Stimulated activated naive B cell treated with anti-CD40 and anti-IgM and Interleukin-4, amounts not matched to agents 10 μg/mL and 1 μg/mL and 100 μg/mL, for 72 hours (primary cell): ENCODE measurements at places on chromosomes 2 and 18.
A peak's percentile ranks its signal among the peaks of the same experiment; 100 is the strongest.

DNA sequence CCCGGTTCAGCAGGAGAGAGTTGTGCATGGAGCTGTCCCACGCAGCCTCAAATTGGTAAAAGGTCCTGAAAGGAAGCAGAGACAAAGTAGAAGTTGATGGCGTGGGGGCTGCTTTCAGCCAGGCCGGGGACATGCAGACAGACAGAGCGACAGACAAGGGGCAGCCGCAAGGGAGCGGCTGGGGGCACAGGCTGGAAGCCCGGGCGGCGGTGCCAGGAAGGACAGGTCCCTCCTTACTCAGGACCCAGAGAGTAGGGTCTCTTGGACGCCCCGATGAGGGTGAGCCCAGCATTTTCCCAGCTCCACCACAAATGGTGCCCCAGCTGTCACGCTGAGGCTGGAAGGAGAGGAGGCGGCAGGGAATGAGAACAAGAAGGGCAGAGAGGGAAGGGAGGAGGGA, 35.2 kb downstream of the AQP12A start:
- H3K36me3 ChIP-seq: no peaks in the 10 kb centered on the region
- DNase-seq: no peak
- H3K27me3 ChIP-seq: peaks cover 11% of the 10 kb centered on the region
- H3K27ac ChIP-seq: no peak overlapping the region
- H3K4me1 ChIP-seq: no peaks in the 10 kb centered on the region

GRCh38 chr2:127128445-127128904, 21.5 kb upstream of the BIN1 start:
- H3K27me3 ChIP-seq: no peaks in the 10 kb centered on the region
- peak overlapping the region; percentile 74 for H3K4me3 ChIP-seq
- no peaks in the 10 kb centered on the region for H3K36me3 ChIP-seq

- H3K4me3 ChIP-seq: no peak overlapping the region
- peaks cover 7% of the 10 kb centered on the region for H3K27me3 ChIP-seq
- no peak overlapping the region for H3K27ac ChIP-seq
These were observed 86.6 kb downstream of the MARCHF4 start for GRCh38 chr2:216285701-216286100.

DNA sequence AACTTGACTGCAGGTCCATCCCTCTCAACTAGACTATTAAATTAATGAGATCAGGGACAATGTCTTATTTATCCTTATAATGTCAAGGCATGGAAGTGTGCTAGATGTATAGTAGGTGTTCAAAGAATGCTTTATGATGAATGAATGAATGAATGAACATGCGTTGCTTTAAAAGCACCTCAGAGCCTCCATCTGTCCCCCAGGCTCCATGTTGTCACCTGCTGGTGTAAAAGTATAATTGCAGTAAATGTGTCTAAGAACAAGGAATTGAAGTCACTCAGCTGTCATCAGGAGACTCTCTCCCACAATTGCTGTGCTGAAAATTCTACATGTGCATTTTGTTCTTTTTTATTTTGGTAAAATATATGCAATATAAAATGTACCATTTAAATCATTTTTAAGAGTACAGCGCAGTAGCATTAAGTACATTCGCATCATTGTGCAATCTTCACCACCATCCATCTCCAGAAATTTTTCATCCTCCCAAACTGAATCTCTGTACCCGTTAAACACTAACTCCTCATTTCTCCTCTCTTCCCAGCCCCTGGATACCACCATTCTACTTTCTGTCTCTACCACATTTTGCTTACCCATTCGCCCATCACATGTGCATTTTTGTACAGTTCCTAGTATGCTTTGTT, 52.6 kb downstream of the GNAL start:
- DNase-seq: no peak
- H3K36me3 ChIP-seq: no peaks in the 10 kb centered on the region
- H3K27ac ChIP-seq: no peak overlapping the region
- no peaks in the 10 kb centered on the region for H3K4me1 ChIP-seq
- H3K27me3 ChIP-seq: peaks cover 48% of the 10 kb centered on the region

GRCh38 chr2:131041402-131042147, 51.7 kb downstream of the FAM168B start:
- no peak for DNase-seq
- peaks cover 52% of the 10 kb centered on the region for H3K27me3 ChIP-seq
- H3K4me3 ChIP-seq: no peak overlapping the region
- peaks cover 22% of the 10 kb centered on the region for H3K36me3 ChIP-seq
- no peak overlapping the region for H3K27ac ChIP-seq
- peaks cover 11% of the 10 kb centered on the region for H3K4me1 ChIP-seq

GRCh38 chr18:4311136-4311535, 144.0 kb downstream of the DLGAP1 start:
- DNase-seq: no peak
- H3K4me3 ChIP-seq: no peak overlapping the region
- no peak overlapping the region for H3K27ac ChIP-seq
- no peaks in the 10 kb centered on the region for H3K4me1 ChIP-seq
- H3K27me3 ChIP-seq: no peaks in the 10 kb centered on the region

DNA sequence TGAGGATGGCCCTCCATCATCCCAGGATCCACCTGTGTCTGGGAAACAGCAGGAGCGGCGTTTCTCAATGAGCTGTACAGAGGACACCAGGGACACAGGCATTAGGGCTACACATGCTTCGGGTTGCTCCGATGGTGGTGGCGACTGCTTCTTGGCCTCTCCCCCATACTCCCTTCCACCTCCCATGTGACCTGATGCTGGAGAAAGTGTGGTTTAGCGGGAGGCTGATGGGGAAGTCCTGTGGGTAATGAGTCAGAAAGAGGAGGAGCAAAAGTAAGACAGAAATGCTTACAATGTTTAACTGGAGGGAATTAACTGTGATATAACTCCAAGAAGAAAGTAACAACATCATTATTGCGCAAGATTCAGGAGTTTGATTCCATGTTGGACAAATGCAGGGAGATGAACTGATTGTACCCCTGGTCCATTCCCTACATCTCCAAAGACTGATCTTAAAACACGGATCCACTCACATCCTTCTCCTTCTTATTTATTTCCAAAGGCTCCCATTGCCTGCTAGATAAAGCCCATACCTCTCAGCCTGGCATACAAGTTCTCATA, 186.6 kb downstream of the NRP2 start:
- H3K27ac ChIP-seq: no peak overlapping the region
- DNase-seq: peak; percentile 32
- peaks cover 20% of the 10 kb centered on the region for H3K27me3 ChIP-seq
- peaks cover 10% of the 10 kb centered on the region for H3K4me1 ChIP-seq
- H3K4me3 ChIP-seq: no peak overlapping the region
